ENCODE measurements at places on chromosomes 11 and 22. TPM values are rescaled to one million over a fixed set of nuclear protein-coding genes. Genes with fewer than 3 reads are reported as not detected.

- H3K36me3 ChIP-seq: no peaks in the 10 kb centered on the region
- no peaks in the 10 kb centered on the region for H3K4me1 ChIP-seq
- H3K27ac ChIP-seq: no peak overlapping the region
- H3K27me3 ChIP-seq: no peaks in the 10 kb centered on the region
- DNase-seq: no peak
- no peak overlapping the region for H3K4me3 ChIP-seq
These were observed 16.0 kb upstream of the CCDC90B start for GRCh38 chr11:83302151-83302550.

Gene UCP2
- total RNA-seq: 295 TPM

Gene APLP2
- total RNA-seq: 58.5 TPM

DNA sequence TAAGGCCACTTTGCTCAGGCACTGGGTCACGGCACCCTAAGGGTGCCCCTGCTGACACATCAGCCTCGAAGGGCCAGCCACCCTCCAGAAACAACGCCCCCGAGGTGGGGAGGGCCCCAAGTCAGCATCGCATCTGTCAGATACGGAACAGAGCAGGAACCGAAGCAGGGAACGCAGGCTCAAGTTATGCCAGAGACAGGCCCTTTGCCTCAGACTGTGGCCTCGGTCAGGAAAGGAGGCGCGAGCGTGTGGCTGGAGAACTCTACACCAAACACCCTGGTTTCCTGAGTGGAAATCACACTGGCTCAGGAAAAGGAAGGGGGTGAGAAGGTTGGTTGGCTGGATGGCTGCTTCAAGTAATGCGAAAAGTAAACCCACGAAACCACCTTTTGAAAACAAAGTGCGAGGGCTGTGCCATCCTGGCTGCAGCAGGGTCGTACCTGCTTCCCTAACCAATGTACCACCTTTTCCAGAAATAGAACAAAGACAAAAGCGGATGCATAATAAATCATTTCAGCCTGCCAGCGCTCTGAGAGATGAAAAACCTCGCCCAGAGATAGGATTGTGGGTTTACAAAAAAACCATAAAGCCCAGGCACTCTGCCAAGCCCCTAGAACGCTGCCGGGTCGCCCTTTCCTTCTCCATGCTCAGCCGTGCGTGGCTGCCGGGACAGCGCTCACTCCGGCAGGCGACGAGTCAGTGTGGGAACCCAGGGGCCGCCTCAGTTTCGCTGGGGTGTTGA lies 38.6 kb downstream of the TRMU start:
- peaks cover 46% of the 10 kb centered on the region for H3K4me1 ChIP-seq
- peak overlapping the region; percentile 15 for H3K4me3 ChIP-seq
- no peak overlapping the region for H3K27ac ChIP-seq

- no peaks in the 10 kb centered on the region for H3K27me3 ChIP-seq
- H3K4me3 ChIP-seq: no peak overlapping the region
- no peaks in the 10 kb centered on the region for H3K36me3 ChIP-seq
- no peak overlapping the region for H3K27ac ChIP-seq
These were observed 12.2 kb downstream of the MAFF start for GRCh38 chr22:38213990-38214301.

Gene FGF3
- total RNA-seq: not detected

Gene TMEM184B
- total RNA-seq: 31.7 TPM

Gene CARD18
- total RNA-seq: not detected

DNA sequence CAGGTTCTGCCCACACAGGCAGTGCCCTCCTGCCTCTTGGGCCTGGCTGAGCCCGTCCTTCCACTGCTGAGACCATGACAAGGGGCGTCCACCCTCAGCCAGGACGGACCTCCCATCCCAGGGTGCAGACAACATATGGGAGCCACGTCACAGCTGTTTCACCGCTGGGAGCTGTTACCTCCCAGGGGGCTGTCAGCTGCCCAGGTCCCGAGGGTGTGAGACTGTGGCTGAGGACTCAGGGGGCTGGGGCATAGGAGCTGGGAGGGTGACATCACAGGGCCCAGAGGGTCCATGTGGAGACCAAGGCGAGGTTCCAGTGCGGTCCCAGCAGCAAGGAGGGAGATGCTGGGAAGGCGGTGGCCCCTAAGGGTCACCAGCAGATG lies 17.9 kb upstream of the CTSD start:
- no peak for DNase-seq

GRCh38 chr11:70608568-70609470 lies 210.5 kb downstream of the CTTN start:
- H3K36me3 ChIP-seq: no peaks in the 10 kb centered on the region
- no peak overlapping the region for H3K27ac ChIP-seq
- H3K4me3 ChIP-seq: no peak overlapping the region
- no peaks in the 10 kb centered on the region for H3K27me3 ChIP-seq

DNA sequence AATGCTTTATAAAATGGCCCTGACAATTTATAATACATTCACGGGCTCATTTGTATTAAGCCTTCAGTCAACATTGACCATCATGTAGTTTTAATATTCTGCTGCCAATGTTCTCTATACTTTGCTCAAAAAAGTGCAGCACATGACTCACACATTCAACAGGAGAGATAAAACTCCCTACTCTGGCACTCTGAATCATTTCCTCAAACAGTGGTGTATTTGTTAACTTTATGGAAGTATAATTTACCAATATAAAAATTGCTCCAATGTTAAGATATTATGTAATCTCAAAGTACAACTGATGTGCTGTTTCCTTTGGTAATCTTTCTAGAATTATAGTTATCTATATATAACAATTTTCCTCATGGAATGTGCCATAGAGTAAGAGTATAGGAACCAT lies 39.9 kb downstream of the MAML2 start:
- H3K4me1 ChIP-seq: peaks cover 51% of the 10 kb centered on the region
- H3K36me3 ChIP-seq: peaks cover 4% of the 10 kb centered on the region
- no peak overlapping the region for H3K4me3 ChIP-seq

Gene SCO2
- 3.5 TPM for total RNA-seq

GRCh38 chr11:71086687-71087258 lies 165.6 kb downstream of the SHANK2 start:
- H3K27ac ChIP-seq: no peak overlapping the region
- no peaks in the 10 kb centered on the region for H3K4me1 ChIP-seq
- no peaks in the 10 kb centered on the region for H3K36me3 ChIP-seq
- H3K27me3 ChIP-seq: no peaks in the 10 kb centered on the region
- DNase-seq: no peak

Gene CD82
- 356 TPM for total RNA-seq

Gene OR4C16
- total RNA-seq: not detected

Gene LDLRAD3
- total RNA-seq: 0.44 TPM
